ENCODE measurements at places on chromosomes 16 and 17. TPM values are rescaled to one million over a fixed set of nuclear protein-coding genes. Genes with fewer than 3 reads are reported as not detected.

Gene MFAP4
- total RNA-seq: not detected

Gene KIFC3
- 76.7 TPM for total RNA-seq

GRCh38 chr16:67461600-67462278, 19.2 kb downstream of the ATP6V0D1 start:
- no peak for DNase-seq

GRCh38 chr17:43572368-43572980, 26.3 kb upstream of the ETV4 start:
- no peak for DNase-seq

GRCh38 chr16:78105517-78105916, 6.1 kb downstream of the WWOX start:
- DNase-seq: no peak

GRCh38 chr17:40470932-40471828, 27.9 kb downstream of the IGFBP4 start:
- no peak for DNase-seq

Gene PPL
- total RNA-seq: 0.18 TPM

GRCh38 chr16:55207693-55208428, 116.1 kb upstream of the IRX6 start:
- DNase-seq: no peak

DNA sequence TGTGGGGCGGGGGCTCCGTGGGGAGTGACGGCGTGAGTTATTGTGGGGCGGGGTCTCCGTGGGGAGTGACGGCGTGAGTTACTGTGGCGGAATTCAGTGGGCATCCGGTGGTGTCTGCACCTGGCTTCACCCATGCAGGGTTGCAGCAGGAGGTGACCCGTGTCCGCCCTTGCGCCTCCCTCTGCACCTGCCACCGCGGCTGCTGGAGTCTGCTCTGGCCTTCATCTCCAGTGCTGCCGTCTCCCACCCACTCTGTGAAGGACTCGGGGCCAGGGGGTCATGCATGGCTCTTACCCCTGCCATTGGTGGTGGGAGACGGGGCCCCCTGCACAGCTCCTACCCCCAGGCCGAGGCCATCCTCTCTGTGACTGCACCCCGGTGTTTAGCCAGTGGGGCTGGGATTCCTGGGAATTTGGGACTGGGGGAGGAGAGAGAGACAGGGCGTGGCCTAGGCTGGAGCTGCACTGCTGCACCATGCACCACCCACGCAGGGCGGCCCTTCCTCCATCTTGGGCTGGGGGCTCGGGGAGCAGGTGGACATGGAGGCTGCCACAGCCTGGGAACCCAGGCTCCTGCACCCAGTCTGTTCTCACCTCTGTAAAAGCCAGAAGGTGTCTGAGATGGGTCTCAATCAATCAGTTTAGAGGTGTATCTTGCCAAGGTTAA, 1.3 kb upstream of the PABPN1L start:
- DNase-seq: no peak

Gene TBC1D28
- total RNA-seq: not detected

DNA sequence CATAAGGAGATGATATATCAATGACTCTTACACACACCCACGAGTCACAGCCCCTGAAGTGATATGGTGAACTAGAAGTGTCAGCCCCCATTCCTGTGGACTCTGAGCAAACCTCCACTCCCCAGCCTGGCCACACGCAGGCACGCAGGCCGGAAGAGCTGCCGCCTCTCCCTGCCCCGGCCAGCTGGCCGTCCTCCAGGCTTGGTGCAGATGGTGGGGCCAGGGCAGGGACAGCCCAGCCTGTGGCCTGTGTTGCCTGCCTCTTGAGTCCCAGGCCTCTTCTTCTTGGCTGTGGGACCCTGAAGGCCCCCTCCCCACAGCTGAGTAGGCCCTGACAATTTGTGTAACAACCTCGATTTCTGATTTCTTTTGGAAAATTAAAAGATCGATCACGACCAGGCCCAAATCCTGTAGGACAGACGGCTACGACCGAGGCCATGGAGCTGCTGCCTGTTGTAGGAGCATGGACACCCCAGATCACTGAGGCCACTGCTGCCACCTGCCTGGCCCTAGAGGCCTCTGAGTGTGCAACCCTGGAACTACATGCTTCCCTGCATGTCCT, 10.0 kb upstream of the MPRIP start:
- DNase-seq: no peak

Gene CLDN6
- 0.12 TPM for total RNA-seq

Gene CD19
- not detected for total RNA-seq

Gene KRT36
- total RNA-seq: not detected

DNA sequence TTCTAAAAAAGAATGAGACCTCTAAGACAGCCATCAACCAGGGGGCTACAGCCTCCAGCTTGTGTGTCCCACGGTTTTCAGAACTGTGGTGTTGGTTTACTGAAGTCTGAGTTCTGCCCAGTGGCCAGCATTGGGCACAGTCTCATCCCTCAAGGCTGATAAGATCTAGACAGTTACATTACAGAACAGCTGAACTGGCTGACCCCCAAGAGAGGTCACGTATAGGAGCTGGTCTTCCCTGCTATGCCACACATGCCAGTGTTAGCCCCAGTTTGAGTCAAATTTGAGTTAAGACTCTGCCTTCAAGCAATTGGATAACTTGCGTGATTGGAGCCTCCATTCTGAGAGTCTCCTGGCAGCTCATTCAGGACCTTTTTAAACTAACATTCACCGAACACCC, 14.8 kb upstream of the NUP93 start:
- DNase-seq: no peak

Gene CCDC200
- not detected for total RNA-seq

DNA sequence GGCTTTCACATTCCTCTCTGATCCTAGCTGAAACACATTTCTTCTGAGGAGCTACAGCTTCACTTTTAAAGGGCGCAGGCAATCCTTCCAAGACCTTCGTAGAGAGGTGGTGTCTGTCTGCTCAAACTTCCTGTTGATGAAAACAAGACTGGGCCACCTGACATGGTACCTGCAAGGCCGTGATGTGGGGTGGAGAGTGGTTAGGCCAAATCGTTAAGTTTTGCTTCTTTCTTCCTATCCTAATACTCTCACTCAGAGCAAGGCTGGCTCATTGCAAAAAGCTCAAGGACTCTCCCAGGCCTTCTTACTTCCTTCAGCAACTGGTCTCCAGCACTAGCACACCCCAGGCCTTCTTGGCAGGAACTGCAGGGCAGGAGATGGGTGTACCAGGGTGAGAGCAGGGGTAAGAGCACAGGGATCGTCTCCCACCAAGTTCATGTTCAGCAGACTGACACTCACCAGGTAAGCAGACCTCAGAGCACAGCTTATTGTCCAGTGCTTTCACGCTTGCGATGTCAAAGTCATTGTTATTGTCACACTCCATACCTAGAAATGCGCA, 10.9 kb upstream of the FOXJ1 start:
- no peak for DNase-seq
